NCI-H526 treated with DMSO at 0.1 percent for 48 hours (cell line): ENCODE measurements at places on chromosomes 5 and 9.

DNA sequence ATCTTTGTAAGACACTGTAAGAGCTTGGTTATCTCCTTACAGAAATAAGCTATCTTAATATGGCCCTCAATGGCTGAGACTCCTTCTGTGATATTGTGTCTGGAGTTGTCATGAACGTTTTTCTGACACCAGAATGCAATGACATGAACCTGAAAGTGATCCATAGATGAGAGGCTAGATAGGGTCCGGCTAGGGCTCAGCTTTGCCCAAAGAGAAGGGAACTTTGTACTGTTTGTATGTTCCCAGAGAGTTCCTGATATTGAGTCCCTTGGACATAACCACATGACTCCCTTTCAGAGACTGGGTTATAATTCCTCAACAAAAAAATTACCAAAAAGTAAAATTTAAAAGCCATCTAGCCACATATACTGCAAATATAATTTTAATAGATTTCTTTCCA is 575.8 kb upstream of the CLINT1 start:
- no peak for DNase-seq

DNA sequence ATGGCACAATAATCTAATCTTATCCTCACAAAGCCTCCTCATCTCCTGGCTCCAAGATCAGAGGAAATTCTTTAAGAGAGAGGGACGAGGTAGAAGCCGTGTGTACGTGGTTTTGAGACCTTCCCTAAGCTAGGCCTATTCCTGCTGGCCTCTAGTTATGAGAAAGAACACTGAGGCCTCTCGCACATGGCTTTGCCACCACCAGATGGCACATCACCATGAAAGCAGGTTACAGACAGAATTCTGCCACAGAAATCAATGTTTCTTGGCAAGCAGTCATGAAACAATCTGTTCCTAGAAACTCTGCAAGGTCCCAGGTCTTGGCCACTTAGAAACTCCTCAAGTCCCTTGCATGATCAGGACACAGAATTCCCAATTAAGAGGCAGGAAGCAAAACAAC is 268.2 kb upstream of the TAS2R1 start:
- DNase-seq = no peak

DNA sequence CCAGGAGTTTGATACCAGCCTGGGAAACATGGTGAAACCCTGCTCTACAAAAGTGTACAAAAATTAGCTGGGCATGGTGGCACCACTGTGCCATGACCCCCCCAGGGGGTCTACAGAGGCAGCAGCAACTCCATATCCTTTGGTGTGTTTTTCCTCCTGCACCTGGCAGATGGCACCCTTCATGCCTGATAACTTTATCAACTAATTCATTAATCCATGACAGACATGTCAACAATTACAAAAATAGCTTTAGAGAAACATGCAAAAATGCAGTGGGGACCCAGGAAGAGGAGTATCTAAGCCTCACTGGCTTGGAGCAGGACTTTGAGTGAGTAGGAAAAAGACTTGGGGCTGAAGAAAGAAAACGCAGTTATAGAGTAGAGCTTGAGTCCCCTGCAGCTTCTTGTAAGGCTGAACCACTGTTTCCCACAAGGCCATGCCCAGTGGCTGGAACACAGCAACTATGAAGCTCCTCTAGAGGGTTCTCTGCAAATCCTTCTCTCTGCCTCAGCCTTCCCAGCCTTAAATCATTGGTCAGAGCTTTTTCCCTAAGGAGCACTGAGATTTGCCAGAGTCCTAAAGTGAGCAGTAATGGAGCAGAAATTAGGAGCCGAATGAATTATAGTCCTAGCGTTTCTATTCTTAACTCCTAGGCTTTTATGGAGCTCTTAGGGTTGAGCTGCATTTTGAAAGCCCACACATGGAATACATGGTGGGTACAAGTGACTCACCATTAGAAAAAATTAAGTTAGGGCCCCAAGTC is 25.5 kb upstream of the B4GALT1 start:
- no peak for DNase-seq

GRCh38 chr5:147065071-147065470 is 169.8 kb upstream of the STK32A start:
- no peak for DNase-seq

DNA sequence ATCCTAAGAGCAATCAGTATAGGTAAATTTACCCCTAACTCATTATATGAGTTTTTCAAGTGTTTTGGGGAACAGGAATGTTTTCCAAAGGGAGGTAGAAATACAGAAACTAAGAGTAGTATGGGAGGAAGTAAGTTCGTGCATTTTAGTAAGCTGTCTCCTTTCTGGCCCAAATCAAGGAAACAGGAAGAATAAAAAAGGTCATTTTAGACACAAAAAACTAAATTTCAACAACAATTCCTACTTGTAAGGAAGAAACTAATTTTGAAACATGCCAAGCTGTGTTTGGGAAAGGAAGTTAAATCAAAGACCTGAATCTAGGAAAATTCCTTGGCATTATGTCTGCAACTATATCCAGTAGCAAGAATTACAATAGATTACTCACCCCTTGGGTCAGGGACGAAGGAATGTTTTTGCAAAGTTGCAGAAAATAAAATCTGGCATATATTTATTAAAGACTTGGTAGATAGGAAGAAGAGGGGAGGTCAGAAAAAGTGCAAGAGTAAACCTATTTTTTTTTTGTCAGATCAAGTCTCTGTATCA is 6.5 kb upstream of the RPS6 start:
- no peak for DNase-seq

DNA sequence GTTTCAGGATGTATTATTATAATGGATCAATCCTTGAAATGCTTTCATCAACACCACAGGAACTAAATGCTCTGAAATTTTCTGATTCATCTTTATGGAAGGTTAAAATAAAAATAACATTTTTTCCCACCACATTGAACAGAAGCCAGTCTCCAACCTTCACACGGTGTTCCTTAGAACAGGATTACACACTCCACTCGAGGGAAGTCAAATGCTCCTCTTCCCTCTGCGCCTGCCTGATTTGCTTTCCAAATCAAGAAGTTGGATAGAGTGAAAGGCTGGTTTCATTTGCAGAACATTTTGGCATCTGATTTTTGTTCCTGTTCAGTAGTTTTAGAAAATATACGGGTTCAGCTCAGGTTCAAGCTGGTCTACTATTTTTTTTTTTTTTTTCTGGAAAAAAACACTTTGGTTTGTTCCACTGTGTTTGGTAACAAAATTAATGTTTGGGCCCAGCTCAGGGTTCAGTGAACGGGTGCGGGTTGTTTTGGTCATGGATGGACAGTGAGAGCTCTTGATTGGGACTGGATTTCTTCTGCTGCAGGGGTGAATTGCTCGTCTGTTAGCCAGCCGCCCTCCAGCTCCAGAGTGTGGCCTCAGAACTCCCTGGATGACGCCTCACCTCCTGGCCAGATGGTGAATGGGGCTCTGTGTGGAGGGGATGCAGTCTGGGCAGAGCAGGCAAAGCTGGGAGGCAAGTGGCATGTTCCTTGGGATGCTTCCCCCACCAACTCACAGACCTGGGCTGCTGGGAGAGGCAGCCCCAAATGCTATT is 82.4 kb upstream of the STC2 start:
- no peak for DNase-seq

GRCh38 chr5:168300326-168301182 is 9.1 kb downstream of the WWC1 start:
- DNase-seq = no peak

DNA sequence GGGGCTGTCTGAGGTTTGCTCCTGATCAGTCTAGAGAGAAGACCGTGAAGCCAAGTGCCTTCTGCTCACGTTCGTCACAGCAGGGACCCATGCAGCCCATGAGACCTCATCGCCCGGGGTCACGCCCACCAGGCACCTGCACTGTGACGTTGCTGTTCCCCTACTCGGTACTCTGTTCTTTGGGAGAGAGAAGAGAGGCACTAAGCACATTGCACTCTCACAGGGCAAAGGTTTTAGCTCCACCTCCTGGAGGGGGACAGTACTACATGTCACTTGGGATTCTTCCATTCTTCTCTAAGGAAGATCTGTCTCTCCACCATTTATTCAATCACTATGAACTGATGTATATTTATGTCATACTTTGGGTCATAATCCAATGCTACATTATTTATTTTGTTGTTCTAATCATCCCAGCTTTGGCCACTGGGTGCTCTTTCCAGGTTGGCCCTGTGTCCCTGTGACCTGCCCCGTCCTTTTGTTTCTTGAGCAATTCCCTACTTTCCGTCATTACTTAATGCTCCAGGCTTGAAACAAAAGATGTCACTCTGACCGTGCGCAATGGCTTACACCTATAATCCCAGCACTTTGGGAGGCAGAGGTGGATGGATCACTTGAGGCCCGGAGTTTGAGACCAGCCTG is 31.4 kb upstream of the BRD3 start:
- no peak for DNase-seq

GRCh38 chr9:109068764-109069163 is 51.0 kb downstream of the TMEM245 start:
- DNase-seq = no peak

DNA sequence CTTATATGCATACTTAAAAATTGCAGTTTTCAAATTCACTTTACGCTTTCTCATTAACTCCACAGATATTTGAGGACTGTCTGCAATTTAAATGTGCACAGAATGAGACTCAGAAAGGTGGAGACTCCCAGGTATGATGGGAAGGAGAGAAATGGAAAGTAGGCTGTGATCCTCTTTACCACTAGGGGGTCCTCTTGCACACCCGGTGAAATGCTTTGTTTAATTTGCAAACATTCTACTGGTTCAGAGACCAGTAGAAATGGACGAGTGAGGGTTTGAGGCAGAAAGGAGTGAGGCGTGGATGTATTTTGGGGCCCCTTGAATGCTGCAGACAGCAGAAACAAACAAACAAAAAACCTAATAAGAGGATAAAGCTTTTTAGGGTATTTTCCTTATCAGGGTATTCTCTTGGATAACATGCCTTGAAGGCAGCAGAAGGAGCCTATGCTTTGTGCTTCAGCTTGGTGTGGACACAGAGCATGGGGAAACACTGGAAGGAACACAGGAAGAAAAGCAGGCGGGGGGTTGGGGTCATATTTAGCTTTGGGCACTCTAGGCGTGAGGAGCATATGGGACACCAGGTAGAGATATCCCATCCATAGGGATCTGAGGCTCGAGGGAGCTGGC is 410.1 kb downstream of the DMRT2 start:
- DNase-seq = peak; percentile 32

DNA sequence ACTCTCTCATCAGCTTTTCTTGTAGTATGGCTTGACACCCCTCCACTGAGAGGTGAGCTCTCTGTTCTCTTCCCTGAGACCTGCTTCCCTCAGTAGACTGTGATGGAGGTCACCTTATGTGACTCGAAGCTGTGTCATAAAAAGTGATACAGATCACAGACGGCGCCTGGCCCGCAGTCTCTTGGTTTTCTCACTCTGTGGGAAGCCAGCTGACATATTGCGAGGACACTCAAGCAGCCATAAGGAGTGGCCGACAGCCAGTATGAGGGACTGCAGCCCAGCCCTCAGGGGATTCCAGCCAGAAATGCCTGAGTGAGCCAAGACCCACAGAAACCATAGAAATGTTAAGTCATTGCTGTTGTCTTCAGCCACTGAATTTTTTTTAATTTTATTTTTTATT is 38.0 kb downstream of the GADD45G start:
- DNase-seq = no peak

- no peak for DNase-seq
Observed at GRCh38 chr9:130640681-130641080, 23.7 kb upstream of the PRDM12 start.
